ENCODE measurements at places on chromosomes 5 and 9.

GRCh38 chr5:74394916-74395880, 245.3 kb downstream of the ENC1 start:
- no peak for DNase-seq

DNA sequence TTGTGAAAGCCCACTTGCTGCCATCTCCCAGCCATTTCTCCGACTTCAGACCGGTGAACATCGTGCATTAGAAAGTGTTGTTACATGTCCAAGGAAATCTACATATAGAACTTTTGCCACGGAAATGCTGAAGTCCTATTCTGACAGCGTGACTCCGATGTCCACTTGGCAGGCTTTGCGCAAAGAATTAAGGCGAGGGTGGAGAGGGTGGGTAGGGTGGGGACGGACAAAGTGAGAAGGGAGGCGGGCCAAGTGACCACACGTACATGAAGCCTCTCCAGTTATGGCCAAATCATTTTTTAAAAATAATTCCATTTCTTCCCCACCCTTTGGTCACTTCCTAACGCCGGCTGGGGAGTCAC, 460 bp upstream of the ACO1 start:
- no peak for DNase-seq

DNA sequence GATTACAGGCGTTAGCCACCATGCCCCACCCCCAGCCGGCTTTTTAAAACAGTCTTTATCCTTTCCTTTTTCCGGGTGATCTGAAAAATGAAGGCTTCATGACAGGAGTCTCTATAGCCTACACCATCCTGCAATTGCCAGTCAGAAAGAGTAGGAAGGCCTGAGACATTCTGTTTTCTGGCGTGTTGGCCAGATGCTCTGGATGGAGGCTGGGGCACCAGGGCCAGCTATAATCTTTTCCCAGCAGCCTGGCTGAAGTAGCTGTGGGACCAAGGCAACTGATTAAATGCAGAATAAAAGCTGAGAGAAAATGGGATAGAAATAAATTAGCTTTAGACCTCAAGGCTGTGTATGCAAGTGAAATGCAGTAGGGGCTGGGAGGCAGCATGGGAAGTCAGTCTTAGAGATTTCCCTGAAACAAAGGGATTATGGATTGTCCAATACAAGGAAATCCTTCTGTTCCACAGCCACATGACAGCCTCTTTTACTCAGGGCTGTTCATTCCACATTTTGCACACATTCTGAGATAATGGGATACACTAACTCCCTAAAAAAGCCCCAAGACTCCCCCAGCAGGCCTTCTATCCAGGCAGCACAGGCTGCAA, 116.0 kb upstream of the LRRTM2 start:
- no peak for DNase-seq

DNA sequence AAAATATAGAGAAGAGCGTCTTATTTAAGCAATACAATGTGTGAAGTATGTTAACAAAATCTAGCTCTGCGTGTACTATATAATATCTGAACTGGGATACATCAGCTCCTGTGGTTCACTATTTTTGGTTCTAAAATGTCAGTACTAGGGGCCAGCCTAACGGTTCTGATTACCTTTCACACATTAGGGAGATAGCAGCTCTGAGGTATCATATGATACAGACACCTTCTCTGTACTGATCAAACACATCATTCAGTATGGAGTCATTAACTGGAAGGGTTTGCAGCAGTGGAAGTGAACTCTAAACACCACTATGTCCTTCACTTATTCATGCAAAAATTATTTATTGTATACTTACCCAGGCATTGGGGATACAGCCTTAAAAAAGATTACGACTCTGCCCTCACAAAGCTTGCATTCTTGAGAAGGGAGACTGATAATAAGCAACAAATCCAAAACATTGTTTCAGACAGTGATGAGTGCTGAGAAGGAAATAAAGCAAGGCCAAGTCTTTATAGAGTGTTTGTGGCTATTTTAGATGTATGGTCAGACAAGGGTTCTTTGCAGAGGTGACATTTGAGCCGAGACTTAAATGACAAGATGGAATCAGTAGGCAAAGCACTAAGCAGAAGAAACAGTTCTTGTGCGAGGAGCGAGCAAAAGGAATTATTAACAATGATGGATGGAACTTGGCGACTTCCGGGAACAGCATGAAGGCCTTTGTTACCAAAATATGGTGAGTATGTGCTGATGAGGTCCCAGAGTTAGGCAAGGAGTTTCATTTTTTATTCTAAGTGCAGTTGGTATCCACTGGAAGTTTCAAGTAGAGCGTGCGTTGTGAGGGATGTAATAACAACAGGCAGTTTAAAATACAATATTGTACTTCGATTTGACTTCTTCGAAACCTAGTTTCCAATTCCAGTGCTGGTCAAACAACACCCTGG, 1.8 kb upstream of the LNPEP start:
- no peak for DNase-seq

GRCh38 chr5:55966284-55966683, 28.5 kb downstream of the IL6ST start:
- no peak for DNase-seq

DNA sequence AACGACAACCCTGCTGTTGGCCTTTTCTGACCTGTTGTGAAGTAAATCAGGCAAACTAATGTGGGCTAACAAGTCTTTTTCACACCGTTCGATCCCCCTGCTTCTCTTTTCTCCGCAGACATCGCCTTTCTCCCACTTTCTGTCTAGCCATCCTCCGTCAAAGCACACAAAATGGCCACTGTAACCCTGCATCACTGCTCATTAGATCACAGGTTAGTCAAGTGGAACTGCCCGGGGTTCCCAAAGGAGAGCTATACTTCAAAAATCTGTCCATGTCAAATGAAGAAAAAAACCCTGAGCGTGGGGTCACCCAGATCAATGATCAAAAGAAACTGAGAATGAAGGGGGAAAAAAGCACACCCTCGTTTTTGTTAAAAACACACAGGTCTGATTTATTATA, 212.1 kb downstream of the ARL15 start:
- DNase-seq, result no peak
